Activated CD4-positive, alpha-beta T cell treated with anti-CD3 and anti-CD28 coated beads, Interleukin-2, amount 50 U/mL, for 48 hours (primary cell): ENCODE measurements at places on chromosomes 12 and 14.

- no peak for DNase-seq
Observed at GRCh38 chr12:116455540-116456329, 103.4 kb upstream of the MAP1LC3B2 start.

- no peak for DNase-seq
Observed at GRCh38 chr14:62847168-62847567, 198.1 kb downstream of the KCNH5 start.

DNA sequence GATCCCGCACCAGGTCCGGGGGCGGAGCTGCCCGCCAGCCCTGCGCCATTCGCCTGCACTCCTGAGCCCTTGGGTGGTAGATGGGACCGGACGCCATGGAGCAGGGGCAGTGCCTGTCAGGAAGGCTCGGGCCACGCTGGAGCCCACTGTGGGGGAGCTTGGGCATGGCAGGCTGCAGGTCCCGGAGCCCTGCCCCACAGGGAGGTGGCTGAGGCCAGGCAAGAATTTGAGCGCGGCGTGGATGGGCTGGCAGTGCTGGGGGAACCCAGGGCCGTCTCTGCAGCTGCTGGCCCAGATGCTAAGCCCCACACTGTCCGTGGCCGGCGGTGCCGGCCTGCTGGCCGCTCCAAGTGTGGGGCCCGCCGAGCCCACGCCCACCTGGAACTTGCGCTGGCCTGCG, 260.0 kb downstream of the NPAS3 start:
- DNase-seq = no peak

DNA sequence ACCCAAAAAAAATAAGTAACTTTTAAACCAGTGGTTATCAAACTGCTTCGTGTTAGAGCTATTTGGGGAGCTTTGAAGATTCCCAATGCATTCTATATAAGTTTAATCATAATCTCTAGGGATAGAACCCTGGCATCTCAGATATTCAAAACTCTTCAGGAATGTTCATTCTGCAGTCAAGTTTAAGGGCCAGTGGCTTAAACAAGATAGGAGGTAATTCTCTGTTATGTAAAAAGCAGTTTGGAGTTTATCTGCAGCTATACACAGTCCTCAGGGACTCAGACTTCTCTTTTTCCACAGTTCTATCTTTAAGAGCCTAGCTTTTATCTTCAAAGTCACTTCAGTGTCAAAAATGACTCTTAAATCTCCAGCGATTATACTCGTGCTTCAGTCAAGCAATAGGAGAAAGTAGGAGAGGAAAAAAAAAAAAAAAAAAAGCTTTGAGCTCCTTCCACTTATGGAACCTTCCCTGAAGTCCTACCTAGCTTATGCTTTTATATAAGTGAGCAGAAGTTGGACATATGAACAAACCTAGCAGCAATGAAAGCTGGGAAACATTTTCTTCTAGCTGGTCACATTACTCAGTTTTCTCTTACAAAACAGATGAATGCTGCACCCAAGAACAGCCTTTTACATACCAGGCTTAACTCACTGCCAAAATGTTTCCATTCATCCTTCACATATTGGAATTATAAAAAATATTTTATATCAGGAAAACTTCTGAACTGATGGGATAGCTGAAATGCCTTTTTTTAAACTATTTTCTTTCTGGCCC, 302.8 kb downstream of the FSCB start:
- no peak for DNase-seq

DNA sequence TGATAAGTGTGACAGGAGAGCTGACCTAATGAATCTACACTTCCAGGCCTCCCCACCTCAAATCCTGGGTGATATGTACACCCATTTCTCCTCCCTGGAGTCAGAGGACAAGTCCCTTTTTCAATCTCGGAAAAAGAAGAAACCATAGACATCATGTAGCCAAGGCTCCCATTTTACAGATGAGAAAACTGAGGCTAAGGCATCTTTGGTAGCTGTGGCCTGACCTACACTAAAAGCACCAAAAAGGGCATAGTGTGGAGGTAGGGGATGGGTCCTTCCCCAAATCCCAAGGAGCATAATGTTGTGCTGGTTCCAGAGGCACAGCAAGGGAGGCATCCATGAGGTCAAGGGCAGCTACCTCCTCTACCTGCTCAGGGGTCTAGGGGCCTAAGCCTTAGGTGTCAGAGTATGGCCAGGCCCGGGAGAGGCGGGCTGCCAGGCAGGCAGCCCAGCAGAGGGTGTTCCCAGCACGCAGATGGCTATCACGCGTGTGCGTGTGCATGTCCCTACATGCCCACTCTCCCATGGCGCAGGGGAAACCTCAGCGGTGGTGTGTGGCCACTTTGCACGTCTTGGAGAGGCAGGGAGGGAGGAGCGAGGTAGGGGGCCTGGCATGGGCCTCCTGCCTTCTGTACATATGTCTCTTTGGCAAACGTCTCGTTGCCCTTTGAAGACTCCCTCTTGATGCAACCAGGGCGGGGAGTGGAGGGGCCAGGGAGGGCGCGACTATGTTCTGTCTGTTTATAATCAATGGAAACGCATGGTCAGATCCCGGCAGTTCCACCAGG, 2.5 kb downstream of the PGF start:
- no peak for DNase-seq

- no peak for DNase-seq
Observed at GRCh38 chr12:107513636-107514400, 171.8 kb upstream of the PWP1 start.

DNA sequence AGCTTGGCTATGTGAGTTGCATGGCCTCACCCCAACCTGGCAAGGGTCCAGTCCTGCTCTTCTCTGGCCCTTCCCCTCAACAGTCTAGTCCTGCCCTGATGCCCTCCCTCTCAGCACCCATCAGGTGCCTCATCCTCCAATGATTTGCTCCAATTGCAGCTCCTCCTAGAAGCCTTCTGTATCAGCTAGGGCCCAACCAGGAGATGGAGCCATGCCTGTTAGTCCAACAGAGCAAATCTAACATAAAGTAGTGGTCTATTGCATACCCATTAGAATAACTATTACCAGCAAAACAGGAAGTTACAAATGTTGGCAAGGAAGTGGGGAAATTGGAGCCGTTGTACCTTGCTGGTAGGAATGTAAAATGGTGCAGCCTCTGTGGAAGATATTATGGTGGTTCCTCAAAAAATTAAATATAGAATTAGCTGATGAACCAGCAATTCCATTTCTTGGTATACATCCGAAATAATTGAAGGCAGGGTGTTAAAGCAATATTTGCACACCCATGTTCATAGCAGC, 163.5 kb downstream of the VRK1 start:
- DNase-seq = no peak

DNA sequence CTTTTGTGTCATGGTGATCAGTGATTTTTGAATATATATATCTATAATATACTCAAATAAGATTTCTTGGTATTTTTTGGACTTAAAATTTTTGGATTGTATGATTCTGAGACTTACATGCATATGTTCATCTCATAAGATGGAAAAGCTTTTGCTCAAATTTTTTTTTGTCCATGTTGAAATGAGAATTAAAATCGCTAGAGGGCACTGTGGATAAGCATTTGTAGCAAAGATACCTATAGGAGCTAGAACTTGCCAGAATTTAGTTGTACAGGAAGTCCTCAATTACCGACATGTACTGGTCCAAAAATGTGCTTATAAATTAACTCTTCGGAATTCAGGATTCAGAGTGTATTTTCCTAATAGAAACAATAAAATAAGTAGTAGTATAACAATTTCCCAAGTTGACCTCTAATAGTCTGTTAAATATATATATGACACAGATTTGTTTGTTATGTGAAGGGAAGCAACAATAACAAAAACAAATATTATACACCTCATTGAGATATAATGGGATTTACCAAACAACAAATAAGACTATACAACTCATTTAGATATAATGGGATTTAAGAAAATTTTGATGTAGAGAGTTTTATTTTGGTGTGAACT, 179.6 kb downstream of the TMEM117 start:
- no peak for DNase-seq

- no peak for DNase-seq
Observed at GRCh38 chr12:119565404-119565803, 28.2 kb upstream of the TMEM233 start.

GRCh38 chr12:92218394-92219077, 72.9 kb upstream of the BTG1 start:
- DNase-seq = no peak

DNA sequence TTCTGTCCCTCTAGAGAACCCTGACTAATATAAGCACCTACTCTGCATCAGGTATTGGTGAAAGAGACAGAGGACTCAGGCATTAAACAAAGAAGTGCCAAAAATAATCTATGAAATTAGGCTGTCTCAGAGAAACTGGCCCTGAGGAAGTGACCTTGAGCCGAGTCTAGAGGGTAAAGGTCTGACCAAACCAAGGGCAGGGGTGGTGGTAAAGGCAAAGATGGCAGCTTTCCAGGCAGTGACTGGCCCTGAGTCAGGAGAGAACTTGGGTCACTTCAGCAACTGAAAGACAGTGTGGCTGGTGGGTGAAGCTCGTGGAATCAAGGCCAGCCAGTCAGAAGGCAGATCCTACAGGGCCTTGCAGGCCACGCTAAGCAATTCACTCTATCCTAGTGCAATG, 30.6 kb downstream of the CDKL1 start:
- no peak for DNase-seq

DNA sequence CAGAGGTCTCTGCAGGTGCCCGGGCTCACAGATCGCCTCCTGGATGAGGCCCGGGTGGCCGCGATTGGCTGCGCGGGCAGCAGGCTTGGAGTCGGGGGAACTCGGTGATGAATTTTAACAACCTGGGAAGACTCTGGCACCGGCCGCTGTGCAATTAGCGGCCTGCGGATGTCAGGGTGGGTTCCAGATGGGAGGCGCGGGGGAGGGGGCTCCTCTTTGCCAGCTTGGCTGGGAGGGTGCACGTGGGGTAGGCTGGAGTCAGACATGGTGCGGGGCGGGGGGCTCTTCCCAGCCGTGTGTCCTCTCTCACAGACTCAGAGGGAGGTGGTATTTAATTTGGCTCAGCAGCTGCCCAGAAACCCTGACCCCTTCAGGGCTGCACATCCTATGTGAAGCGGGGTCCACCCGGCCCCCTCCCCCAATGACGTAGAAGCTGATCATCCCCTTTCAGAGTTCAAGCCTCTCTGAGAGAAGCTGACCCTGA, 81.4 kb downstream of the KIF26A start:
- DNase-seq = no peak

DNA sequence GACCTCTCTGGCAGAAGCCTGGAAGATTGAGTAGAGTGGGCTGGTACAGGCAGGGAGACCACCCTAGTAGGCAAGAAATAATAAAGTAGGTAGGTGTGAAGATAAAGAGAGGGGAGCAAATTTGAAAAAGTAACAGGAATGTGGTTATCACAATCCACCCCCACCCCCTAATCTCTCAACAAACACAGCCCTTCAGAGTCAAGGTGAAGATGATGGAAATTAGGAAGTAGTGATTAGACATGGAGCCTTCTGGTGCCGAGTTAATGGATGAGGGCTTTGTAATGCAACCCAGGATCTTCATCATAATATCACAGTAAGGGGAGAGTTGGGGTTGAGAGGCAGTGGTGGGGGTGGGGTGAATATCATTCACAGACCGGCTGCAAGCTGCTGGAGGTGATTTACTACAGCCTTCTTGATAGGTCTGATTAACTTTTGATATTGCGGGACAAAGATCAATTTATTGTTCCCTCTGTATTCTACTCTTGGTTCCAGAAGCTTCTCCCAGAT, 29.2 kb upstream of the CRY1 start:
- DNase-seq = no peak

DNA sequence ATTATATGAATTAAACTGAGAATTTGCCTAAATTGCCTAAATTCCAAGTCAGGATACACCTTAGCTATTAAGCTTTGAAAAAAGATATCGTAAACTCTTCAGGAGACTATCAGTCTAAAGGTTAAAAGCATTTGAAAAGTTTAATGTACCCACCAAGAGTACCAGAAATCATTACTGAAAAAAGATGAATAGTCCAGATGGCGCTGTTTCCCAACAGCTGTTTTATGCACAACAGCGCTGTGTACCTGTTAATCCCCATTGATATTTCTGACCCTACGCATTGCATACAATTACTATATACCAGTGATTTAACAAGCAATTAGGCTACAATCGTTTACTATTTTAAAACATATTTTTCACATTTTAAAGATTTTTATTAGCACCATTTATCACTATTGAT, 185.0 kb downstream of the PLCZ1 start:
- DNase-seq = no peak

- DNase-seq = no peak
Observed at GRCh38 chr12:129868575-129868974, 35.2 kb downstream of the TMEM132D start.

GRCh38 chr12:98048326-98048725, 467.1 kb upstream of the TMPO start:
- DNase-seq = no peak

GRCh38 chr12:59041241-59042121, 121.2 kb upstream of the LRIG3 start:
- DNase-seq = no peak

- DNase-seq = peak; percentile 95
Observed at GRCh38 chr12:50039151-50039835, 14.0 kb upstream of the RACGAP1 start.

DNA sequence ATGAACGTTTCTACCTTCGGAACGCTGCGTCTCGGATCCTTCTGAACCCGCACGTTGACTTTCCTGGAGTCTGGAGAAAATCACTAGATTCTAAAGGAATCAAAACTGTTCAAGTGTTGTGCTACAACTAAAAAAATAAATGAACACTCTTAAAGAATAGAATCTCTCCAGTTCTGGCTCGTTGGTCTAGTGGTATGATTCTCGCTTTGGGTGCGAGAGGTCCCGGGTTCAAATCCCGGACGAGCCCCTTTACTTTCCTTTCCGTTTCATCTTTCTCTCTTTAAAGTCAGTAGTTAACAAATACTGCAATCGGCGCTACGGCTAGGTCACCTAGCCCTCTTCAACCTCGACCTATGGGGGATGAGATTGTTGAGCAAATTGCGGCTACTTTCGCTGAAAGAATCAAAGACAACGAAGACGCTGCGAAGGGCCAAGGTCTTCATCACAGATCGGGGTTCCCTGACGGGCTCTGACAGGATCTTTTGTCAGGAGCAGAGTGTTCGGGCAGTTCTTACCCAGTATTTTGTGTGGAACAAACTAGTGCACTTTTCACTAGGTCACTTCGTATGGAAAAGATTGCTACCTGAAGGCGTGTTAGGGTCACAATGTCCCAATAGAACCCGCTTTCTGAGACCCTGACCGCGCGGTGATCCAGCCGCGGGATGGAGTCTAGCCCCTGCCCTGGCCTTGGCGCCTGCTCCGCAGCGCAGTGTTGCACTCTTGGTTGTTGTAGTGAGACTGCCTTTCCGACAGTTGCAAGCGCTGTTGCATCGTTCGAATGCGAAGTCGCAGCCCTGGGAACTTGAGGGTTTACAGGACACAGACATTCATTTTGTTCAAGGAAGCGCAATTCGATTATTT, 8.4 kb downstream of the OR6S1 start:
- DNase-seq = peak; percentile 64

- DNase-seq = peak; percentile 91
Observed at GRCh38 chr12:107685360-107686248, at the start of gene PWP1. PWP1 (plus strand) TSS chr12:107685799; CDS start chr12:107685900, 101 bp downstream.

DNA sequence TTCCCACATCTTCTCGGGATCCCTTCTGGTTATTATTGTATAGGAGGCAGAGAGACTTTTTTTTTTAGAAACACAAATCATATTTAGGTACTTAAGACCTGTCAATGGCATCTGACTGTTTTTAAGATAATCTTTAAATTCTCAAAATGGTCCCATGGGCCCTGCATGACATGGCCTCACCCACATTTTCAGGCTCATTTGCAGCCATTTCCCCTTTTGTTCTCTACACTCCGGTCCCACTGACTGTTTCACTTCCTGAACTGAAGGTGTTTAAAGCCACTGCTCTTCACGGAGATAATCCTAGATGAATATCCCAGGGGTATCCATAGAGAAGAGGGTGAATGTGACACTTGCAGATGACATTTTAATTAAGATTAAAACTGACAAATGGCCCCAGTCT, 12.3 kb upstream of the C12orf71 start:
- DNase-seq = no peak
